Foreskin keratinocyte (primary cell): ENCODE measurements at places on chromosomes 3 and 15. TPM values are rescaled to one million over a fixed set of nuclear protein-coding genes. Genes with fewer than 3 reads are reported as not detected.

Gene PLAAT1
- total RNA-seq = 0.14 and 0.21 TPM in 2 replicates

DNA sequence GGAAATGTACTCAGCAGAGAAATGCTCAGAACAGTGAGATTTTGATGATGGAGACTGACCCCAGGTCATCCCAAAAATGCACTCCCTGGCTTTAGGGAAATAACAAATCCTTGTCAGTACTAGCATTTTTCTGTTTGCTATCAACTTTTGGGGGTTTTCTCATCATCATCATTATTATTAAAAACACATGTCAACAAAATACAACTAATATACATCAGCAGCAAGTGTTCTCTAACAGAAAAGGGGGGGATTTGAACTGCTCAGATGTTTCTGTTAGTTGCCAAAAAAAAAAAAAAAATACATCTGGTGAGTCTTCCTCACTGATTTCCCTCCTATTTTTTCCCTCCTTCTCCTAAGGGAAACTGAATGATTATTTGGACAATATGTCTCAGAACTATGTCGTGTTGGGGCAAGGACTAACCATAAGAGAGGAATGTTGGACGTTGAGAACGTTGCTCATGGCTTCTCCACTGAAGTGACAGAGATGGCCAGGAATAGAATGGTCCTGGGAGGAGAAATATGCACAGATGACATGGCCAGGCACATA is 230.0 kb upstream of the MCTP2 start:
- no peak for DNase-seq

Gene GOLGA6D
- total RNA-seq = not detected in 2 replicates

Gene FGF7
- not detected in 2 replicates for total RNA-seq

DNA sequence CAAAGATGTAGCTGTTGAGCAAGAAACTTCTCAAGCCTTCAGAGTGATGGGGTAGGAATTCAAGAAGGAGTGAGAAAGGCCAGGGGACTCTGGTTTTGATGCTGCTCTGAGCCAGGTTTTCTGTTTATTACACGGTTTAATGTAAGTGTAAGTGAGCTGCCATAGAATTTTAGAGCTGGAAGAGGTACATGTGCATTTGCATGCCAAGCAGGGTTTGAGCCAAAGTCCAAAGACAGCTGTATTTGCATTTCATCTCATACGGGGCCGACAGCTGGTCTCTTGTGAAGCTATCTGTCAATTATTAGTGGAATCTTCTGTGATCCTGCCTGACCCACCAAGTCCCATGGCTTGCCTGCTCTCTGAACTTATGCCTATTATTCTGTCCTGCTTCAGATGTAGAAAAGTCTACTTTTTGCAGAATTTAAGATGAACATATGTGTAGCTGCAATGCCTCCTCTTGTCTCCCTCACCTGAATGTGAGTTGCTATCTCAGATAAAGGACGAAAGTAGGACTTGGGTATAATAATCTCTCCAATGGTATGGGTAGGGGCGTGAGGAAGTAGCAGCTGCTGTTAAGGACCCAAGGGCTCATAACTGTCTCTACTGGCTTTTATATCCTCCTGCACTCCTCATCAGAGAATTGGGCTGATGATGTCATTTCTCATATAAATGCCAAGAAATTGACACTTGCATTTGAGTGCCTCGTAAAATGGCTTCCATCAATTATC is 160.0 kb downstream of the SQOR start:
- no peak for DNase-seq

GRCh38 chr3:5476403-5476802 is 288.9 kb downstream of the EDEM1 start:
- DNase-seq = no peak
